Fibroblast of mammary gland (primary cell): ENCODE measurements at places on chromosomes 7 and 10.
A peak's percentile ranks its signal among the peaks of the same experiment; 100 is the strongest.

GRCh38 chr10:97795886-97796285 is 24.1 kb upstream of the SFRP5 start:
- DNase-seq, result no peak

GRCh38 chr7:140623980-140624379 is 16.6 kb downstream of the DENND2A start:
- no peak for DNase-seq

GRCh38 chr10:9296190-9296589 is 1241.7 kb downstream of the GATA3 start:
- DNase-seq, result peak; percentile 31

DNA sequence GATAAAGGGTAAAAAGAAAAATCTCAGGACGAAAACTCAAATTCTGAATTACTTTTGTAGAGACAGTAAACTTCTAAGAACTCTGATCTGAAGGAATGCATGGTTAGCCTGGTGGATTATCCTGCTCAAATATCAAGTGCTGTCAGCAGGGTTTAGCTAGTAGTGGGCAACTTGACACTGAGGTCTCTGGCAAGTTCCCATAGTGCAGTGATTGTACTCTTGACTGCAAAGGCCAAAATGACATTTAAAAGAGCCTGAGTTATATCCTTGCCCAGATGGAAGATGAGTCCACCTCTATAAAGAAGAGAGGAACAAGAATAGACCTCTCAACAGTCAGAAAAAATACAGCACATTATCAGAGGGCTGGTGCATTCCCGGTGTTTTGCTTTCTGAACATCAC is 304.5 kb upstream of the IMMP2L start:
- no peak for DNase-seq

- peak; percentile 41 for DNase-seq
Measured at GRCh38 chr10:75672842-75673241, 241.4 kb downstream of the LRMDA start.

DNA sequence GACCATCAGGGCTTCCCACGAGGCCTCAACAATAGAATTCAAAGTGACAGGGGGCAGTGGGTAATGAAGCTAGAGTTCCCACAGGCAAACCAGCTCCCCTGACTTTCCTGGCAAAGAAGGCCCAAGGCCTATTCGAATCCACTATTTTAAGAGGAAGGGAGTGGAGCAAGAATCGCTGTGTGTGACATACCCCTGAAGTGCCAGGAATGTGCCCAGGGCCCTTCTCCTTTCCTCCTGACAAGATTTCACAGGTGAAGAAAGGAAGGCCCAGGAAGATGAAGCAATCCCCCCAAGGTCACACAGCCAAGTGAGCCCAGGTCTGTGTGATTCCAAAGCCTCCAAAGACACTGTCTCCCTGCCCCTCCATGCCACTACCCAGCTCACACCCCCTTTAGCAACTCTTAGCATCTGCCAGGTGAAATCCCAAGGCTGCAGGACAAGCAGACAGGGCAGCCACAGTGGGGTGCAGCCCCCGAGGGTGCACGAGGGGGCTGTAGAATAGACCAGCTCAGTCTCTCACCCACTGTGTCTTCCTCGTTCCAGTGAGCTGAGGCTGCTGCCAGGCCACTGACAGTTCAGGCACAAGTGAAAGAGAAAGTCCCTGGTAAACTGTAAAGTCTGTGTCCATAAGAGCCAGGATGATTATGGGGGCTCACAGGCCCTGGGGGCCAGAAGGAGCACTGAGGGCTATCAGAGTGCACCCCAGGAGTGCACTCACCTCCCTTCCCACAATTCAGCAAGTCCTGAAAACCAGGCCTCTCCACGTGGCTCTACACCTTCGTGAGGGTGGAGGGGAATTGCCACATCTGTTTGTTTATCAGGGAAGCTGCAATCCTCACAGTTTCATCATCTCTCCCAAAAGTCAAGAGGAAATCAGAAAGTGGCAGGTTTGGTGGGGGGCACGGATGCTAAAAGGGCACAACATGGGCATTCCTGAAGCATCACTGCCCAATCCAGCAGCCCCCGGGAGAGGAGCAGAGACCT is 70.8 kb upstream of the ZMIZ1 start:
- DNase-seq, result no peak

DNA sequence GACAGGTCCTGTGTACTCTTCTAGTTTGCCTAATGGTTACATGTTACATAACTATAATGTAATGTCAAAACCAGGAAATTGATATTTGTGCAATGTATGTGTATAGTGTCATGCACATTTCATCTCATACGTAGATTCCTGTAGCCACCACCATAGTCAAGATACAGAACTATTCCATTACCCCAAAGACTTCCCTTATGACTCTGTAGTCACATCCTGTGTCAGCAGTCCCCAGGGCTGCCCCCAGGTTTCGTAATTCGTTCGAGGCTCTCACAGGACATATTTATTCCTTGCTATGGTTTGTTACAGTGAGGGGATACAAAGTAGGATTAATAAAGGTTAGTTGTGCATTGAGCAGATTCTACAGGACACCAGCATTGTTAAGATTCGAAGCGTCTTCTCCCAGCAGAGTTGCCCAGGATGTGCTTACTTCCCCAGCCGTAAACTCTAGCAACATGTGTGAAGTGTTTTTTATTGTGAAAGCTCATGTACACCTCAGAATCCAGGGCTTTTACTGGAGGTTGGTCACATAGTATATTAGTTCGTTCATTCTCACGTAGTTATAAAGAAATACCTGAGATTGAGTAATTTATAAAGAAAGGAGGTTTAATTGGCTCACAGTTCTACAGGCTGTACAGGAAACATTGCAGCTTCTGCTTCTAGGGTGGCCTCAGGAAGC is 18.6 kb downstream of the RABGEF1 start:
- peak; percentile 22 for DNase-seq

DNA sequence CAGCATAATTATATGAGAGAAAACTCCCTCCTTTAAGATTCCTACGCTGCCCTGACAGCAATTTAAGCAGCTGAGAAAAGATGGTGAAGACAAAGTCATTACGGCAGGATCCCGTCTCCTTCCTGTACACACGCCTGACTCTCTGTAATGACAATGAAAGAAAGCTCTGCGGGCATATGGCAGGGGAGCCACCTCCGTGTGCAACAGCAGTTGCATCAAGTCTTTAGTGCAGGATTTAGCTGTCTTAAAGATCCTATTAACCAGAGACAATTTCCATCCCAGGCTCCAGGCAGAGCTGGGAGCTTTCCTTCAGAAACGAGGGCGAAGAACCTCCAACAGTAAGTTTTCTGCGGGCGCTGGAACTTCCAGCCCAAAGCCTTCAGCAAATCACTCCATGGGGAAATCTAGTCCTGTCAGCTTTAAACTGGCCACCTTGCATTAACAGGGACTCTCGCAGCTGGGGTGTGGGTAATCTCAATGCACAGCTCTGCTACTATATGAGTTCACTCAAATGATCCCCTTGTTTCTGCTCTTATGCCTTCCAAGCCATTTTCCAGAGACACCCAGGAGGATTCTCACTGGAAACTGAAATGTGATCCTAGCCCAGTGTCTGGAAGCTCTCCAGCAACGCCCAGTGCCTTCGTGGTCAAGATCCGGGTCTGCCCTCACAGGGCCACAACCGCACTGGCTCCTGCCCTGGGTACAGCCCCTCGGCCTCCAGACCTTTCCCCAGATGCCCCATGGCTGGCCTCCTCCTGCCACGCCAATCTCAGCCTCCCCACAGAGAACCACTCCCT is 74.9 kb downstream of the CTBP2 start:
- peak; percentile 42 for DNase-seq

DNA sequence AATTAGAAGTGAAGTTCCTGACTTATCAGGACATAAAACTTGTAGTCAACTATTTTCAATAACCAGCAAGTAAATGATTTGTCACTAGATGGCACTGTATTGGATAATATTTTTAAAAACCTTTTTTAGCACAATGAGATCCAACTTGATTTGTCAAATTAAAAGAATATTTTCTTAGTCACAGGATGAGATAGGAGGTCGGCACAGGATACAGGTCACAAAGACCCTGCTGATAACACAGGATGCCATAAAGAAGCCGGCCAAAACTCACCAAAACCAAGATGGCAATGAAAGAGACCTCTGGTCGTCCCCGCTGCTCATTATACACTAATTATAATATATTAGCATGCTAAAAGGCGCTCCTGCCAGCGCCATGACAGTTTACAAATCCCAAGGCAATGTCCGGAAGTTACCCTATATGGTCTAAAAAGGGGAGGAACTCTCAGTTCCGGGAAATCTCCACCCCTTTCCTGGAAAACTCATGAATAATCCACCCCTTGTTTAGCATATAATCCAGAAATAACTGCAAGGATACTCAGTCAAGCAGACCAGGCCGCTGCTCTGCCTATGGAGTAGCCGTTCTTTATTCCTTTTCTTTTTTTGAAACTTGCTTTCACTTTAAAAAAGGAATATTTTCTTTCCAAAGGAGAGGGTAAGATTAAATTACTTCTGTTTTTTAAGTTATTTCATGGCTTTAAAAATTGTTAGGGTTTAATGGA is 255.7 kb upstream of the MKLN1 start:
- peak; percentile 94 for DNase-seq

DNA sequence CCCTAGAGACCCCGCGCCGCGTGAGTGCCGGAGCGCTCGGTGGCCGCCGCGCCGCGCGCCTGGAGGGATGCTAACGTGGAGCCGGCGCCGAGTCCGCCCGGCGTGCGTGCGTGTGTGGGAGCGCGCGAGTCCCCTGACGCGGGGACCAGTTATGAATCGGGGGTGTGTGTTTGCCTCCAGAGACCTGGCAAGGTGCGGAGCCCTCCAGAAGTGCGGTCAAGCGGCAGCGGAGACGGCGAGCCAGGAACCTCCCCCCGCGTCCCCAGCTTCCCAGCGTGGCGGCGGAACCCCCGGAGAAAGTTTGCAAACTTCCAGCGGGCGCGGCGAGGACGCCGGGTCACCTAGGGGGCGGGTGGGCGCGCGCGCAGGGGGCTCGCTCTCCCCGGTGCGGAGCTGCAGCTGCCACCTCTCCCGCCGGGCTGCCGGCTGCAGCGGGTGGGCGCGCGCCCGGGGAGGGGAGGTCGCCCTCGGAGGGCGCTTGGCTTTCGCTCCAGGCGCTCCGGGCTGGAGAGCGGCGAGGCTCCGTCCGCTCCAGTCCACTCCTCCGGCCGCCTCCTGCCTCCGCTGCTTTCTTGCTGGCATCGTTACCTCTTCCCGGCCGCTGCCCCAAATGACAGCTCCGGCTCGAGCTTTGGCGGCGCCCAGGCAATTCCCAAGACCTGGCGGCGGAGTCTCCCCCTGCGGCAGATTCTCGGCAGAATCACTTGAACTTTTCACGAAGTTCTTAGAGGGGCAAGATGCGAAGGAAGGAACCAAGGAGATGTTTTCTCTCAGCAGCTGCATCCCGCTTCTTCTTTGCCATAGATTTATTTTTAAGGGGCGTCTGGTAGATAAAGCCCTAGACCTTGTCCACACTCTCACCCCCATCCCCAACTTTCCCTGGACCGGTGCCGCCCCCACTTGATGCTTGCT is 2.3 kb upstream of the CREB5 start:
- peak; percentile 35 for DNase-seq

- no peak for DNase-seq
Measured at GRCh38 chr7:29045258-29046086, 87.3 kb upstream of the TRIL start.

- no peak for DNase-seq
Measured at GRCh38 chr10:35213699-35214098, 87.1 kb downstream of the CREM start.

DNA sequence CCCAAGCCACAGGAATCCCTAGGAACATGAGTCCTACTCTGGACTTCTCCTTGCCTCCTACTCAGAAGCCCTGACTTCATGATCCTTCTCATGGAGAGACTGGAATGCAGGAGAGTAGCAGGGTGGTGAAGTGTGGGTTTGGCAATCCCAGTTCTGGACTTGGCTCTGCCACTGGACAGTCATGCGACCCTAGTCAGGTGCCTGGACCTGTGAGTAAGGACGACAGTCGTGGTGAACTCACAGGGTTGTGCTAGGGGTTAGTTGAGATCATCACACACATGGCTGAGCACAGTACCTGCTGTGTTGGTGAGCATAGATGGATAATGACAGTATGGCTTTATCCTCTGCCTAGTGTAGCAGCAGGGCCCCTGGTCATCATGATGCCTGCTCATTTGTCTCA is 117.9 kb downstream of the LRRC18 start:
- DNase-seq, result peak; percentile 5

DNA sequence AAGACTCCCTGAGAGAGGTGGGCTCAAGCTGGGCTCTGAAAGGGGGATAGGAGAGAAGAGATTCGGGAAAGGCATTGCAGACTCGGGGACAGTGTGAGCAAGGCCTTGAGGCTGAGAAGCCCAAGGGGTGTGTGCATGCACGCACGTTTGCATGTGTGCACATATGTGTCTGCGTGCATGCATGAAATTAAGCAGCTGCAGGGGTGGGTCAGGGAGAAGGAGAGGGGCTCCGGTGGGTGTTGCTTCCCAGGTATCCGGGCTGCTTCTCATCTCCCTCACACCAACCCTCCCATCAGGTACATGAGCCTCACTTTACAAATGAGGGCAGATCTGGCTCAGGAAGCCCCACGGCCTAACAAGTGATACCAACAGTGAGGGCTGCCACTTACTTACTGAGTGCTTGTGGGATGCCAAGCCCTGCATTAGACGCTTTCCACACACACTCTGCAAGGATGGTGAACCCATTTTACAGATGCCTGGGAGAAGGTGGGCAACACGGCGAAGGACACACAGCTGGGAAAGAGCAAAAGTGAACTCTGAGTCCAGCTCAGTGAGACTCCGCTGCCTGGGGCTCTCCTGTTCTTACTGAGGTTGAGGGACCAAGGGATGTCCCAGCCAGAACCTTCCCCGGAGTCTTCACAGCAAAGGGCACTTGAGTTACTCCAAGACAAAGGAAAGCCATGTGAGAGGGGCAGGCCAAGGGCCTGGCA is 26.4 kb downstream of the ZCCHC24 start:
- DNase-seq, result no peak

GRCh38 chr7:90693939-90694338 is 97.8 kb downstream of the CDK14 start:
- DNase-seq, result no peak

- DNase-seq, result no peak
Measured at GRCh38 chr7:11294218-11294617, 320.5 kb downstream of the PHF14 start.

- peak; percentile 82 for DNase-seq
Measured at GRCh38 chr7:116610210-116610609, 61.8 kb upstream of the MET start.

DNA sequence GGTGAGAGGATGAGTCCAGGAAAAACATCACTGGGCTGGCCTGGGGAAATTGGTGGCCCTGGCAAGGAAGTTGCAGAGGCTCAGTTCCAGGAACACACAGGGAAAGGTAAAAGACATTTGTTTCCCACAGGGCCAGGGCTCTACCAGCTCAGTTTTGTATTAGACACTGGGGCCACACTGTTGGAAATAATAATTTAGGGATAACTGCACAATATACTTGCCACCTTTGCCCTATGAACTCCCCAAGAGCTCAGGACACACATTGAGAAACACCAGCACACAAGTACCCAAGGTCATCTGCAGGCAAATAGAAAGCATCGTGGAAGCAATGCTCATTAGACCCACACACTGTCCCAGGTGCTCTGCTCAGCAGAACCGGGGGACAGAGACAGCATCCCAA is 617.6 kb downstream of the PTPRN2 start:
- no peak for DNase-seq

DNA sequence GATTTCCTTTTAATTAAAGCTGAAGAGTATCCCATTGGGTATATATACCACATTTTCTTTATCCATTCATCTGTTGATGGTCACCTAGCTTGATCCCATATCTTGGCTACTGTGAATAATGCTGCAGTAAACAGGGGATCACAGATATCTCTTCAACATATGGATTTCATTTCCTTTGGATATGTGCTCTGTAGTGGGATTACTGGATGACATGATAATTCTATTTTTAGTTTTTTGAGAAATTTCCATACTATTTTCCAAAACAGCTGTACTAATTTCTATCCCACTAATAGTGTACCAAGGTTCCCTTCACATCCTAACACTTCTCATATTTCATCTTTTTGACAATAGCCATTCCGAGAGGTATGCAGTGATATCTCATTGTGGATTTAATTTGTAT is 48.8 kb upstream of the PRPS1L1 start:
- DNase-seq, result no peak
